A549 treated with GW870086 at 1 μM for 4 hours (cell line): ENCODE measurements at places on chromosomes 12 and 14. TPM values are rescaled to one million over a fixed set of nuclear protein-coding genes. Genes with fewer than 3 reads are reported as not detected.

OR4K2 gene
- total RNA-seq, result not detected in 5 replicates

NYNRIN gene
- total RNA-seq, result 0.25 to 0.34 TPM (median 0.26 TPM) in 5 replicates

ART4 gene
- total RNA-seq, result not detected in 5 replicates

FITM1 gene
- 0.17 TPM in 2 of 5 replicates, not detected in the others for total RNA-seq

NXPH4 gene
- total RNA-seq, result 4.1 to 5.8 TPM (median 5.1 TPM) in 5 replicates

FGF6 gene
- not detected in 5 replicates for total RNA-seq

STON2 gene
- 0.81 to 1.2 TPM (median 1.1 TPM) in 5 replicates for total RNA-seq

CDKL1 gene
- total RNA-seq, result 6.7 to 18.3 TPM (median 12.0 TPM) in 5 replicates

TC2N gene
- total RNA-seq, result 0.30 to 0.70 TPM (median 0.55 TPM) in 5 replicates

SERPINA1 gene
- total RNA-seq, result 1.1 to 3.1 TPM (median 1.8 TPM) in 5 replicates

TSPAN8 gene
- total RNA-seq, result 0.14 to 0.65 TPM (median 0.14 TPM) in 3 of 5 replicates, not detected in the others

SMCO2 gene
- total RNA-seq, result 0.12 TPM in 1 of 5 replicates, not detected in the others
